ENCODE measurements at places on chromosomes 13 and 19.

DNA sequence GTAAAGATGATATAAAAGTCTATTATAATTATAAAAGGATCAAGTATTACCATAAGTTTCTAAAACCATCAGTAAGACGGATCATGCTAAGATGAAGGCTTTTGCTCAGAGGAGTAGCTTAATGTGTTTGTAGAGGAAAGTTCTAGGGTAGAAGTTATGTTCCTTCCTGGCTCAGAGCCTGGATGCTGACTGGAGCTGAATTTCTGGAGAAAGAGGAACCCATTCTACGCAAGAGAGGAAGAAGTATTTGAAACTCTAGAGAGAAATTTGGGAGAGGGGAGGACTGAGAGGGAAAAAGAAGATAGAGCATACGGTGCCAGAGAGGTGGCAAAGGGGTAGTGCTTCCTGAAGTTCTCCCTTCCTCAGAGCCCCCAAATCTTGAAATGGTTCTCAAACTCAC is 51.4 kb upstream of the SGCG start:
- no peak for DNase-seq

DNA sequence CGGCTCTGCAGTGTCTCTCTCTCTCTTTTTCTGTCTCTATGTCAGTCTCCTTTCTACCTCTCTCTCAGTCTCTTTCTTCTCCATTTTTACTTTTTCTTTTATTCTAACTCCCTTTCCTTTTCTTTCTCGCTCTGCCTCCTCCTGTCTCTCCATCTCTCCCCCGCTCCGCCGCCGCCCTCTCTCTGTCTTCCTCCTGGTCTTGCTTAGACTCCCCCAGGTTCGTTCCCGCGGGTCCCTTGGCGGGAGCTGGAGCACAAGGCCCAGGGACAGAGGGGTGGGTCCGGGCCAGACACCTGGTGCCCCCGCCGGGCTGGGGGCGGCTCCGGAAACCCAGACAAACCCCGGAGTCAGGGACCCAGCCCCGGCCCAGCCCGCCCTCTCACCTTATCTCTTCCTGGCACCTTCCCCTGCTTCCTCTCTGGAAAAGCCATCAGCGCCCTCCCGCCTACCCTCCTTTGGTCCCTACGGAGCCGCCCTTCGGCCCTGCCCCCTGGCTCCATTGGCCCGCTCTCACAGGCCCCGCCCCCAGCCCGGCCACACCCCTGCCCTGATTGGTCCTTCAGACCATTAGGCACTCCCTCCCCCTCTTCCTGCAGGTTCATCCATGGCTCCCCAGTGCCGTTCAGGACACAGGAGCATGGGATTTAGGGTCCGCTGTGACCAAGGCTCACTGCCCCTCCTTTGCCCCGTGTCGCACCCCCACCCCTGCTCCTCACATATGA is 15.4 kb upstream of the NOP53 start:
- DNase-seq = peak; percentile 57

DNA sequence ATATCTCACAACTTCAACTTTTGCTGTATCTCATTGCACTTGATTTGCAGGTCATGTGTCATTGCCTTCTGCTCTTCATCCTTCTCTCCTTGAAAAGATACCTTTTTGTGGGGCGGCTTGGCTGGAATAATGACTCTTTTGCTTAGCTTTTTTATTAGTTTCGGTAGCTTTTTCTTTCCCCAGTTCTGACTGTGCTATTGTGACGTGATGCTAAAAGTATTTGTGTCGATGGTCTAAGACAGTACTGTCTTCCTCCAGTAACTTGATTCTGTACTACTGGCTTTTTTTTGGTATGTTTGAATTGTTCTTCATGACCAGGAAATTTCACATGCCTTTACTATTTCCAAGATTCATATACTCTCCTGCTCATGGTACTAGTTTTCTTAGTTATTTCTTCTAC is 63.1 kb downstream of the SLITRK1 start:
- DNase-seq = no peak

- DNase-seq = no peak
Measured at GRCh38 chr13:60120617-60121336, 43.0 kb downstream of the DIAPH3 start.

DNA sequence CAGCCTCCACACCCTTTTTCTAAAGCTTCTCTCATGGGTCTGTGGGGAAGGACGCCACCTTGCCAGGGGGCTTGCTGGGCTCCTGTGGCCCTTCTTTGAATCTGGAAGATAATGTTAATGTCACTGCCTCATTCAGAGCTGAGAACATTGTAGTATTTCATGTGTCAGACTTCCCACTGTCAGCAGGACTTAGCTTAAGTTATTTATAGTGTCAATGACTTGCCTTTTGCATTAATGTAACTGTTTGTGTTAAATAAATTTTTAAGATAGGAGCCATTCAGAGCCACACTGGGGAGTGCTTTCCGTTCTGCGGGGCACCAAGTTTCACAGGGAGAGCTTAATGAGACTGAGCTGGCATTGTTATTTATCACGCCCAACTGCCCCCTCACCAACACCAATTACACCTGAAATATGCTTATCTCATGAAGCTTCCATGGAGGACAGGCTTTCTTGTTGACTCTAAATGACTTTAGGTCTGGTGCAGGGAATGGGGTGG is 226.9 kb upstream of the UBL3 start:
- no peak for DNase-seq

GRCh38 chr19:2167896-2168618 is 4.3 kb downstream of the DOT1L start:
- no peak for DNase-seq

- DNase-seq = no peak
Measured at GRCh38 chr13:78659450-78659730, 435 bp upstream of the OBI1 start.

- peak; percentile 90 for DNase-seq
Measured at GRCh38 chr19:47863514-47863936, 4.5 kb downstream of the TPRX2 start.

DNA sequence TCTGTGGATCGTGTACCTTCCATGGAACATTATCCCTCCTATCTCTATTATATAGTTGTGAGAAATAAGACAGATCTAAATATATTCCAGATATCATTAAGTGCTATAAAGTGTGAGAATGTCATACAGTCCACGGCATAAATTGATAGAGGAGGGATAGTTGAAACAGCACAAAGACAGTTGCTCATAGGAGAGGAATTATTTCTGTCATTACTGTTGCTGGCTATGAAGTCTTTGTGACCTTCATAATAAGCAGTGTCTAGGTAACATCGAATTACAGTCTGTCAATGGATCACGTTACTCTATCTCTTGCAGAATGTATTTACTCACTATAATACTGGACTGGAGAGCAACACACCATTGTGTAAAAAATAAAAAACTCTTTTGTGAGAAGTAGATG is 671.5 kb upstream of the PCDH20 start:
- DNase-seq = no peak

DNA sequence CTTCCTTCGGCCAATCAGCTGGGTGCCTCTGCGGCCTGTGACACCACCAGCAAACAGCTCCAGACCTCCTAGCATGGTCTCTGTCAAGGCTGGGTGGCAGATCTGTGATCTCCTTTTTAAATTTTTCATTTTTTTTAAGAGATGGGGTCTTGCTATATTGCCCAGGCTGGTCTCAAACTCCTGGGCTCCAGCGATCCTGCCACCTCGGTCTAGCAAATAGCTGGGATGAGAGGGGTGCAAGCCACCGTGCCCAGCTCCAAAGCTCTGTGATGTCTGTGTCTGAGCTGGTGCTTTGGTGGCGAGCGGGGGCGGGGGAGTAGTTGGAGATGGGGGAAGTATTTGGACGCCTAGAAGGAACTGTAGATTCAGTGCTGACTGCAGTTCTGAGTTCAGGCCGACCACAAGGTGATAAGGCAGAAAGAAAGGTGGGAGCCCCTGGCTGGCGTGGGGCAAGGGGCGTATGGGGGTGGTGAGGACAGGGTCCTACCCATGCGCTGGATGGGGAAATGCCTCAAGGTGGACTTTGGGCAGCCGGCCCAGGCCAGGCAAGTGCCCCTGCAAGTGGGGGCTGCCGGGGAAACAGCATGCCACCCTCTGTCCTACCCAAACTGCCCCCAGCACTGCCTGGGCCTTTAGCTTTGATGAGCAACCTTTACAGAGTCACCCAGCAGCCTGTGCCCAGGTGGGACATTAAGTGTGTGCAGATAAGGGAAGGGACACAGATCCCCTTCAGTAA is 5.5 kb downstream of the DPP9 start:
- no peak for DNase-seq

DNA sequence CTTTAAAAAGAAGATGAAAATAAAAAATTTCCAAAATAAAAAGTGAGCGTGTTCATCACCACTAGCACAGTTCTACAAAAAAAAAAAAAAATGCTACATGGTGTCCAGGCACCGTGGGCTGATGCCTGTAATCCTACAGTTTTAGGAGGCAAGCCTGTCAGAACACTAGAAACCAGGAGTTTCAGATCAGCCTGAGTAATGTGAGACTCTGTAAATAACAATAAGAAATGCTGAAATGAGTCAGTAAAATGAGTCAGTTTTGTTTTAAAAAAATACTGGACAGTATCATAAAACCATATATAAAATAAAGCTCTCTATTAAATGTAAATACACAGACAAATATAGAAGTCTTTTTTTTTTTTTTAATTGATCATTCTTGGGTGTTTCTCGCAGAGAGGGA is 30.0 kb downstream of the ZNF91 start:
- no peak for DNase-seq

GRCh38 chr13:109545931-109546330 is 240.5 kb downstream of the IRS2 start:
- no peak for DNase-seq

GRCh38 chr19:6717036-6717435 is 3.4 kb downstream of the C3 start:
- DNase-seq = no peak

DNA sequence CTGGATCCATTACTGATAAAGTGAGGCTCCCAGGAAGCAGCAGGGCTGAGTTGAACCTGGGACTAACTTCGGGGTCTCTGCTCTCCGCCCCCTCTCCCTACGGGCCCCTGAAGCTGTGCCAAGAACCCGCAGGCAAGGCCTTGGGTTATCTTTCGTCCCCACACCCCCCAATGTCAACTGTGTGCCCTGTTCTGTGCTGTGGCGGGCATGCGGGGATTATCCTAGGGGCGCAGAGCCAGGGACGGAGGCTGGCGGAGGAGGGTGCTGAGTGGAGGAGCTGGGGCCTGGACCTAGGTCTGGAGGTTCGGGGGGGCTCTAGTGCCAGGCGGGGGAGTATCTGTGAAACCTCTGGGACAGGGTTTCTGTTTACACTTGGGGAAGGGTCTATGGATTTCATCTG is 26.4 kb downstream of the RFX1 start:
- no peak for DNase-seq

DNA sequence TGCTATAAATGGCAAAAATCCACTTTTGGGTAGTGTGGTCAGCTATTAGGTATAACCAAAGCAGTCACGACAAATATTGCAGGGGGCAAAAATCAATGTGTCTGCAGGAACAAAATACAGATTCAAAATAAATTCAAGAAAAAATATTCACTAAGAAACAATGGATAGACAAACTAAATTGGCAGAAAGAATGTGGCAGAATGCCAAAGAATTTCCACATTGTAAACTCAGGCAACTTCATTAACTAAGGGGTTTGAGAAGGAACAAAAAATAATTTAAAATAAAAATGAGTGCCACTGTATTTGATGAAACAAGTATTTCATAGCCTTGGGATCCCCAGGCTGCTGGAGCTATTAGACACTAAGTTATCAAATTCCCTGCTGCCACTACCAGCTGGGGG is 193.1 kb downstream of the VWA8 start:
- DNase-seq = no peak

DNA sequence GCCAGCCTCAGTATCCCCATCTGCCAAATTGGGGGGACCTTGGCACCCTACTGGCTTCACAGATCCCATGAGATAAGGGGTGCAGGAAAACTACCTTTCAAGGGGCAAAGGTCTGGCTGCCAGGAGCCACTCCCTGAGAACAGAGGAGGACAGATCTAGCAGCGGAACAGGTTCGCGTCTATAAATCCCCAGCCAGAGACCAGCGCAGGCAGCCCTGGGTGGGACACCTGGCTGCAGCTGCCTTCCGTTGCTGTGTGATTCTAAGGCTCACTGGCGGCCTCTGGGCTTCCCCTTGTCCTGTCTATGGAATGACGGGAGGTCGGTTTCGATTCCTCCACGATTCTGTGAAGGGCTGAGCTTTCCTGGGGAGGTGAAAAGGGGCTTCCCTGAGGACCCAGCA is 7.3 kb downstream of the RELB start:
- DNase-seq = no peak

- no peak for DNase-seq
Measured at GRCh38 chr13:112453874-112454647, 77.9 kb downstream of the SPACA7 start.

DNA sequence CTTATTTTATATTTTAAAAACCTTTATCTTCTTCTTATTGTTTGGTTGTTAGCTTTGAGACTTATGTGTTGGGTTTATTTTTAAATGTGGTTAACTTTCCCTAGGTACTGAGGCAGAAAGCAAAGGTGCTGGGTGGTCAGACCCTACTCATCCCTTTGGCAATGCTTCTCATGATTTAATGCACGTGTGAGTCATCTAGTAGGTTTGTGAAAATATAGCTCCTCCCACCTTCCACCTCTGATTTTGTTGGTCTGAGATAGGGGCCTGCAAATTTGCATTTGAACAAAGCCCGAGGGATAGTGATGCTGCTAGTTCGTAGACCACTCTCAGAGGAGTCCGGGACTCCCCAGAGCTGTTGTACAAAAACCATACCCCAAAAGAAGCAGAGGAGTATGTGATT is 771.3 kb upstream of the ARGLU1 start:
- no peak for DNase-seq

- DNase-seq = no peak
Measured at GRCh38 chr19:36093687-36094086, 17.3 kb upstream of the OVOL3 start.

DNA sequence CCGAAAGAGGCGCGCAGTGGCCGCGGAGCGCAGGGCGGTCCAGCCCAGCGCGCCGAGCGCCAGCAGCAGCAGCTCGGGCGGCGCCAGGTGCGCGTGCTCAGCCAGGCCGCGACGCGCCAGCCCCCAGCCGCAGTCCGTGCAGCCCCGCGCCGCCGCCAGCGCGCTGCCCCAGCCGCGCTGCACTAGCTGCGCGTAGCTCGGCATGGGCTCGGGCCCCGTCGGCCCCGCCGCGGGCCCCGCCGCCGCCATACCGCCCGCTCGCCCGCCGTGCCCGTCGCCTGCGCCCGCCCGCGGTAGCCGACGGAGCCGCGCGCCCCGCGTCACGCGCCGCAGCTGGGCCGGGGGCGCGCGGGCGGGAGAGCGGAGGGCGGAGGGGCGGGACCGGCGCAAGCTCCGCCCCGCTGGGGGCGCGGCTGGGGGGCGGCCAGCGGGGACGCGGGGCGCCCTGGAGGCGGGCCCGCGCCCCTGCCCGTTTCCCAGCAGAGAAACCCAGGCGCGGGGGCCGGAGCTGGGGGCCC is at the start of gene CERS1:
Gene CERS1, minus strand, starts transcription at position 335 of the 518 bp plus-strand sequence. Its CDS starts 86 bp downstream, at position 249.
- no peak for DNase-seq

DNA sequence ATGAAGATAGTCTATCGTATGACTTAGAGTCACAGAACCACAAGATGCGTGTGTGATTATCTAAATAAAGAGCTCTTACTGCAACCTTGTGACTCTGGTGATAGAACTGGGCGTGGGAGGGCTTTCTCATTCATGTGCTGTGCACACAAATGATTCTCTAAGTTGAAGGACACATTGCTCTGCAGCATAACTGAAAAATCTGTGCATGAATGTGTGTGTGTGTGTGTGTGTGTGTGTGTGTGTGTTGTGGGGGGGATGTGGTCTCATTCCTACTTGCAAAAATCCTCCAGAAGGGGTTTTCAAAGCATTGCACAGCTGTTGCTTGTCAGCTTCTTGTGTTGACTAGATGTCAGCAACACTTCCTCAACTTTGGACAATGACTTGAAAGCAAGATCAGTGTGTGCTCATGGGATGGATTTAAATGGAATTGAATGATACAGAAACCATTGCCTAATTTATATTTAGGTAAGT is 22.4 kb downstream of the LRCH1 start:
- no peak for DNase-seq
